ENCODE measurements at places on chromosomes 11 and 22.
A peak's percentile ranks its signal among the peaks of the same experiment; 100 is the strongest.

- no peak for DNase-seq
Measured at GRCh38 chr22:21589396-21589795, 21.9 kb downstream of the UBE2L3 start.

- DNase-seq, result no peak
Measured at GRCh38 chr11:114745150-114745671, 66.9 kb downstream of the NXPE2 start.

- DNase-seq, result no peak
Measured at GRCh38 chr22:38829485-38829884, 14.3 kb downstream of the NPTXR start.

DNA sequence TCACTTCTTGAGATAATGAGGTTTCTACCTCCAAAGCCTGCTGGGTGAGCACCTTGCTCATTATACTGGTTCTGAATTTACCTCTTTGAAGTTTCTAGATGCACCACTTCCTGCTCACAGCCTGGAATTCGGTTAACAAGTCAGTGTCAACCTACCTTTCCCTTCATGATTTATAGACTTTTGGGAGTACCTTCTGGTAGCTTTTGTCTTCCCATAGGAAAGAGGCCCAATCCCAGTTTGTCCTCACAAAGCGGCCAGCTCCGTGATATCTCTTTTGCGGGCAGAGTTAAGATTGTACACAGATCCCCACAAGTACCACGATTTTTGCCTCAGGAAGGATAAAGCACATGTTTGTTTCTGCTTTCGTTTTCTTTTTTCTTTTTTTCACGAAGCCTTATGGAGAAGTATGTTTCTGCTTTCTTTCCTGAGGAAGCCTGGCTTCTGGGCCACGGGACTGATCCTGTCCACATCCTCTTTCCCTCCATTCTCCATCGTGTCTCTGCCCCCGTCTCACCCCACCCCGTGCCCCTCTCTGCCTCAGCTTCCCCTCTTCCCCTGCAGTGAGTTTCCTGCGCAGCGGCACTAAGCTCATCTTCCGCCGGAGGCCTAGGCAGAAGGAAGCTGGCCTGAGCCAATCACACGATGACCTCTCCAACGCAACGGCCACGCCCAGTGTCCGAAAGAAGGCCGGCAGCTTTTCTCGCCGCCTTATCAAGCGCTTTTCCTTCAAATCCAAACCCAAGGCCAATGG, 5.7 kb upstream of the HINFP start:
- DNase-seq, result no peak

DNA sequence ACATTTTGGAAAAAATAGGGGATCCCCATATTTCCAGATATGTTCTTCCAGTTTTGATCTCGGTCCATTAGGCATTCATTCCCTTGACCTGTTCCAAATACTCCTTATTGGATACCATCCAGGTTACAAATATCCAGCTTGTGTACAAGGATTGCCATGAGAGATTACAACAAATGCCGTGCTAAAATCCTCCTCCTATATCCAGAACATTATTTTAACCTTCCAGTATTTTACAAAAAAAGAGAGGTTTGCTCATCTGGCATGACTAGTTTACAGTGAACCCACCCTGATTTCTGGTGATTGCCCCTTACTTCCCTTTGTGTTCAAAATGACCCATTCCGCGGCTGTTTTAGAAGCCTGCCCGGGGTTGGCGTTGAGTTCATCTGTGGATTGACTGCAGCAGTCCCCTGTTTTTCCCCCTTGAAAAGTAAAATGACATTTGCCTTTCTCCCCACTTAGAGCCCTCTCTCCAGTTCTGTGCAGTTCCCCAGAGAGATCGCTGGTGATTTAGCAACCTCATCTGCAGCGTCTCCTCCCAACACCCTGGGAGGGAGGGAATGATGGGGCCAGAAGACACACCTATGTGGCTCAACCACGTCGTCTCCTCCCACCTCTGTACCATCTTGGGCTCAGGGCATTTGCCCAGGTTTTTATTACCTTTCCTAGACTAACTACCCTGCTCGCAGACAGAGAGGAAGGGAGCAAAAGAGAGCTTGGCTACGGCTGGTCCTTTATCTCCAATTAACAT, 73.6 kb downstream of the DSCAML1 start:
- DNase-seq, result no peak

GRCh38 chr11:46020084-46020599, 97.7 kb downstream of the LARGE2 start:
- DNase-seq, result no peak

GRCh38 chr11:95442531-95443050, 211.6 kb upstream of the SESN3 start:
- DNase-seq, result no peak

DNA sequence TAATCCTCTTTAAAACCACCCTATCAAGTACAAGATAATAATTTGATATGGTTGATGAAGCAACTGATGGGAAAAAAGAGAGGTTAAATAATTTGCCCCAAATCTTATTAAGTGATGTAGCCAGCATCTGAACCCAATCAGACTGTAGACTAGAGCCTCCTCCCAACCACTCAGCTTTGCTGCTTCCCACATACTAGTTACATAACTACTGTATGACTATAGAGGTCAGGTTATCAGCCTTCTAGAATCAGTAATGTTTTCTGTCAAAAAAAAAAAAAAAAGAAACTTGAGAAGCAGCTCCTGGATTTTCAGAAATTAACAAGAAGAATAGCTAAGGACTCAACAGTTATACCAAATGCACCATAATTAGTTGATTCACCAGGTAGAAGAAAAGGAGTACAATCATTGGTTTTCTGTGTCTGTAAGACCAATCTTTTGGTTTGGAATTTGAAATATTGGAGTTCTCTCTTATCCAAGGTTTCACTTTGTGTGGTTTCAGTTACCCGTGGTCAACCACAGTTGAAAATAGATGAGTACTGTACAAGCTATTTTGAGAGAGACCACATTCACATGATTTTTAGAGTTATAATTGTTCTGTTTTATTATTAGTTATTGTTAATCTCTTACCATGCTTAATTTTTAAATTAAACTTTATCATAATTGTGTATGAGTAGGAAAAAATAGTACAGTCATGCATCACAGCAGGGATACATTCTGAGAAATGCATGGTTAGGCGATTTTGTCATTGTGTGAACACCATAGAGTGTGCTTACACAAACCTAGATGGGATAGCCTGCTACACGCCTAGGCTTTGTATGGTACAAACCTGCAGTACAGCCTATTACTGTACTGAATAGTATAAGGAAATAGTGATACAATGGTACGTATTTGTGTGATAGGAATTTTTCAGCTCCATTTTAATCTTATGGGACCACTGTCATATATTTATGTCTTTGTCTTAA, 72.2 kb downstream of the PDHX start:
- DNase-seq, result no peak

- DNase-seq, result no peak
Measured at GRCh38 chr22:38733724-38734381, 21.9 kb downstream of the SUN2 start.

DNA sequence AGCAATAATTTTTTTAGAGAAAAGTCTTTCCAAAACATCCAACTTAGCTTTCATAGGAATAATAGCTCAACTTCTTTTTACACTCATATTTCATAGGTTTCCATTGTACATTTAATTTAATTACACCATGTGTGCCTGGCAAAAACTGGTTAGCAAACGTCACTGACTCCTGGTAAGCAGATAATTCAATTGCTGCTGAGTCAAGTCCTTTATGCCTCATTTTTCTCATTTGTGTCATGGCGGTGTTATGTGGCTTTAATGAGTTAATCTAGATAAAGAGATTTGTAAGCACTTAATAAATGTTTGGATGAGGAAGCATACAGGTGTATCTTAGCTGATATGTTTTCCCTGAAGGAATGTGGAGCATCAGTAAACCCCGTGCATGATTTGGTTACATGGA, 41.2 kb upstream of the PAK1 start:
- DNase-seq, result no peak

- no peak for DNase-seq
Measured at GRCh38 chr11:116613206-116613875, 159.4 kb downstream of the BUD13 start.

GRCh38 chr11:35318977-35319925, 100.1 kb downstream of the SLC1A2 start:
- no peak for DNase-seq

DNA sequence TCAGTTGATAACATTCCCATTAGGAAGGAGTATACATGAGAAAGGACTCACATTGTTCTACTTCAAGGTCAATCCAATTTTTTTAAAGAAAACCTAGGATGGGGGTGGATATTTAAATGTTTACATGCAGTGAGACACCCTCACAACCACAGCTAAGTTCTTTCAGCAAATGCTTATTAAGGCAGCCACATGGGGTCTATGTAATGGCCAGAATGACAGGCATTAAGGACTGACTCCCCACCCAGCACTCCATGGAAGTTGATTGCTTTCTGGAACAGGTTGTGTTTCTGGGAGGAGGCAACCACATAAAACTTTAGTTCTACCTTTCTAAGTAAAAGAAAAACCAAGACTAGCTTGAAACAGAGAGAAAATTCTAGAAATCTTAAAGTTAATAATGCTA, 662.0 kb upstream of the CCDC90B start:
- no peak for DNase-seq

- no peak for DNase-seq
Measured at GRCh38 chr11:11320825-11321224, 32.2 kb downstream of the CSNK2A3 start.

GRCh38 chr11:83648610-83649527, 362.7 kb upstream of the CCDC90B start:
- no peak for DNase-seq

DNA sequence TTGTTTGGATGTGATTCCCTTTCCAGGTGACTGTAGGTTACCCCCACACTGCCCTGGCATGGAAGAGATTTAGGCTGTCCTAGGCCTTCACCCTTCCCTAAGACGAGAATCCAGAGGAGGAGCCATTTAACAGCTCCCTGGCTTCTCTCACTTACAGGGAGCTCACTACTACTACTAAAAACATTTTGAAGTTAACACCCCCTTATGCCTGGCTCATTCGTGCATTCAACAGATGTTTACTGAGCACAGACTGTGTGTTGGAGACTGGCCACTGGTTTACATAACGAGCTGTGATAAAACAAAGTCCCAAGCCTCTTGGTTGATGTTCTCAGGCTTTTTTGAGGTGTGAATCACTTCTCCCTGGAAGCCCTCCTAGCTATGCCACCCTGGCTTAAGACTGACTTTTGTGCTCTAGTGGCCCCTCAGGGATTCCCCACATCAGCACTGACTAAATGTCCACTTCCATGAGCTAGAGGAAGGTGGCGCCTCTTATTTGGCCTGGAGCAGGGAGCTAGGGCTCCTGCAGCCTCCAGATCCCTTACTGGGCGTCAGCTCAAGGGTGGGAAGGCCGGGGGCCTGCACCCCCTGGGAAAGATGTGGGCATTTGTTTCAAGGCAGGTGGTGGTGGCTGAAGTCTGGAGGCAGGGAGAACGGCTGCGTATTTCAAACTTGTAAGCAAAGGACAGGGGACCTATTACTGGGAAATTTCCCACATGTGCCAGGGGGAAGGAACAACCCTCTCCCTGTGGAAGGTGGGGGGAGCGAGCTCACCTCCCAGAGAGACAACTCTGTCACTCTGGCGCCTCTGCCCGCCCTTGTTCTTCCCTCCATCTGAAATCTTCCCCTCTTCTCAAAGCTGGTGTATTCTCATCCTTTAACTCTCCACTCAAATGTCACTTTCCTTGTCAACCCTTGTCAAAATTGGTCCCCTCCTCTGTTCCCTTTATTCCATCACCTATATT, 19.4 kb upstream of the MALAT1 start:
- DNase-seq, result no peak

- DNase-seq, result no peak
Measured at GRCh38 chr11:83162377-83162776, 5.4 kb downstream of the PCF11 start.

GRCh38 chr22:25777870-25778269, 35.9 kb downstream of the MYO18B start:
- no peak for DNase-seq

GRCh38 chr22:25465949-25466348, 98.5 kb upstream of the GRK3 start:
- DNase-seq, result no peak

GRCh38 chr11:86193297-86194095, 51.1 kb upstream of the EED start:
- peak; percentile 60 for DNase-seq

DNA sequence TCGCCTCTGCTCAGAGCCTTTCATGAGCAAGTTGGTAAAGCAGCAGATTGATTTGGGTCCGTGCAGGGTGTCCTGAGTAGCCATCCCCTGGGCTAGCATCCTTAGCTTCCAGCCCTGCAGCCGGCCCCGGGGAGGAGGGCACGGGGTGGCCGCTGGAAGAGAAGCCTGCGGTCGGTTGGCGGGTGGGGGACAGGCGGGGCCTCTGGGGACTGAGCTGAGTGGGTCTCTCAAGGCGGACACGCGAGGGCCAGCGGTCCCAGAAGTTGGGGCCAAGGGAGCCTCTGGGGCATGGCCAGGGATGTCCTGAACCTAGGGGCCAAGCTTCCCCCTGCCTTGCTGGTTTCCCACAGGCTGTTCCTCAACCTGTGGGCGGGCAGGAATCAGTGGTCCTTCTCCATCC, 143.0 kb downstream of the TBC1D22A start:
- no peak for DNase-seq

- no peak for DNase-seq
Measured at GRCh38 chr11:107547961-107548360, 17.6 kb downstream of the ALKBH8 start.

- peak; percentile 24 for DNase-seq
Measured at GRCh38 chr11:17564687-17565042, 17.6 kb downstream of the OTOG start.

DNA sequence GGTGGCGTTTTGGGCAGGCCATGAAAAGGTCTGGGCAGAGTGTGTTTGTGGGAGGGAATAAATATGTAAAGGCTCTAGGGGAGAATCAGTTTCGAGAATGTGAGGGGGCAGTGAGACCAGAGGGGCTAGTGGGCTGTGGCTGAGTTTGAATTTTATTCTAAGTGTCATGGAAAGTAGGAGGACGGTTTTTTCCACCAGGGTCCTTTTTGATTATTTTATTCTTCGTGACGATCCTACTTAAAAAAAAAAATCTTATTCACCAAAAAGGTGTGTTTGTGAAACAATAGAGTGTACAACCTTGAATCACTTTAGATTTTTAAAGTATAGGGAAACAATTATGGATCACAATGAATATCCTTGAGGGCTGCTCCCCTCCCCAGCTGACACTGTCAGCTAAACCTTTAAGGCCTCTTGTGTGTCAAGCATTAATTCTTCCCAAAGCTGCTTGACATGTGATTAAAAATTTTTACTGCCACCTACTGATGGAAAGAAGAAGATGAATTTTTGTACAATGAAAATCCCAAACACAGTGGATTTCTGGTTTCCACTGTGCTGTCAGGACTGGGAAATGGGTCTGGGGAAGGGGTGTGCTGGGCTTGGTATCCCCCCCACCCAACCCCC, 107.5 kb upstream of the OR4B1 start:
- DNase-seq, result no peak

GRCh38 chr11:126034933-126035425, 27.7 kb downstream of the CDON start:
- no peak for DNase-seq
